Activated CD4-positive, alpha-beta T cell treated with anti-CD3 and anti-CD28 coated beads for 1 hour (primary cell): ENCODE measurements at places on chromosomes 6 and 20.

- no peak for DNase-seq
Observed at GRCh38 chr6:144543006-144543871, 258.1 kb downstream of the UTRN start.

DNA sequence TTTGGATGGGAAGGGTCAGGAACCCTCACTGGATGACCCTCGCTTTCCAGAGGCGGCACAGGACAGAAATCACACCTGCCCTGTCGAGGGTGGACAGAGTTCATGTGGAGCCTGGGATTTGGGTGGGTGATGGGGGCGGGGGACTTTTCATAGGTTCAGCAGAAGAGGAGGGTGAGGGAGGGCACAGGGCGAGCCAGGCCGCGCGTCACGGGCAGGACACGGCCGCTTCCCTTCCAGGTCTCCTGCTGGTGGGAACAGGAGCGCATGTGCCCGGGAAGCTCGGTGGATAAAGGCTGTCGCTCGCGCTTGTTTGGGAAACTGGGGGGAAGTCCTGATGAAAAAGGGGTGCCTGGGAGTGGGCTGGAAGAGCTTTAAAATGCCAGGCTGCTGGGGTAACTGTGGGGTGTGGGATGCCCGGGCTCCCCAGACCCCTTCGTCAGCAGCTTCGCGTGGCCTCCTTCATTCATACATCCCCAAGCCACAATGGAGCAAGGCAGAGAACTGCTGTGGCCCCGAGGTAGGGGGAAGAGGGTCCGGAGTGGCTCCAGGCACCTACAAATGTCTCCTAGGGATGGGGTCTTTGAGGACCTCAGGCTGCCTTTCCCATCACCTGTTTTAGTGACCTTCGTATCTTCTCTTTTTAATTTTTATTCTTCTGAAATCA is 102.2 kb downstream of the DACT2 start:
- DNase-seq, result no peak

- no peak for DNase-seq
Observed at GRCh38 chr6:71294121-71294523, 5.5 kb downstream of the OGFRL1 start.

- no peak for DNase-seq
Observed at GRCh38 chr6:117128052-117128451, 137.3 kb upstream of the VGLL2 start.

DNA sequence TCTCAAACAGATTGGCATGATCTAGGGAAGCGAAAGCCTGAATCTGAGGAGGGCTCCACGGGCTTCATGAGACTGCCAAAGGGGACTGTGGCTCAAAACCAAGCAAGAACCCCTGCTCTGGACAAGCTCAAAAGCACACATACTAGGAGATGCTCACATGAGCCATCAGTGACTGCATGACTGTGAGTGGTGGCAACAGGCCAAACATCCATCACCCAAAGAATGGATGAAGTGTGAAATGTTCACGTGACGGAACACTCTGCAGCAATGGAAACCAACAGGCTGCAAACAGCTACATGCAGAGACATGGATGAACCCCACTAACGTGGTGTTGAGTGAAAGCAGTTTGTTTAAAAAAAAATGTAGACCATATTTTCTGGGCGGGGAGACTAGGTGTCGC is 136.3 kb downstream of the PREX1 start:
- DNase-seq, result no peak

- DNase-seq, result no peak
Observed at GRCh38 chr6:116424001-116424400, 37.2 kb upstream of the CALHM6 start.

DNA sequence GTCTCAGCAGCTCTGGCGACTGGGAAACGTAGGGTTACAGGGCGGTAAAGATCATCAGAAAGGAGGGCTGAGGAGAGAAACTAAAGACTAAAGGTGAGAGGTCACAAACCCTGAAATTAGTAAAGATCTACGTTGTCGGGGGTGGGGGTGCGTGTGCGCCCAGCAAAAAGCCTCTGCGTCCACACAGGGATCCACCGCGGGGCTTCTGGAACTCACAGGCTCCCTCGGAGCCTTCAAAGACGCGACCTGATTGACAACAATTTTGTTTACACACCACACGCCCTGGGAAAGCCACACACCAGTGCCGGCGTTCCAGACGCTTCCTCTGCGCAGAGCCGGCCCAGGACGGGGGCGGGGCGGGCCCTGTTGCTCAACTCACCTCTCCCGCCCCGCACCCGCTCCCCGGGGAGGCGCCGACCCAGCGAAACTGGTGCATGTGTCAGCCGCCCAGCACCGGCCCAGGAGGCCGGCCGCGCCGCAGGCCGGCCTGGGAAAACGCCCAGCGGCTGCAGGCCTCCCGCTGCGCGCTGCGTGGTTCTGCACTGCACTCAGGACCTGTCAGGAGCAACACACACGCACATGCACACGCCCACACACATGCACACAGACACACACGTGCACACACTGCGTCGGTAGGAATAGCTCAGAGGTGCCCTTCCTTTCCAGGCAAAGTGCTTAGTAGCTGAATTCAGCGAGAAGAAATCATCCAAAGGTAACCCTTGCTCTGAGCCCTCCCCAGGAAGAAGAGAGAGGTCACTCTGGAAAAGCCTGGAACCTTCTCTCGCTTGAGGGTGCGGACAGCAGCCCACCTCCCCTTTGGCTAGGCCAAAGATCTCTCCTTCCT is 57.2 kb upstream of the ARID1B start:
- peak; percentile 48 for DNase-seq

DNA sequence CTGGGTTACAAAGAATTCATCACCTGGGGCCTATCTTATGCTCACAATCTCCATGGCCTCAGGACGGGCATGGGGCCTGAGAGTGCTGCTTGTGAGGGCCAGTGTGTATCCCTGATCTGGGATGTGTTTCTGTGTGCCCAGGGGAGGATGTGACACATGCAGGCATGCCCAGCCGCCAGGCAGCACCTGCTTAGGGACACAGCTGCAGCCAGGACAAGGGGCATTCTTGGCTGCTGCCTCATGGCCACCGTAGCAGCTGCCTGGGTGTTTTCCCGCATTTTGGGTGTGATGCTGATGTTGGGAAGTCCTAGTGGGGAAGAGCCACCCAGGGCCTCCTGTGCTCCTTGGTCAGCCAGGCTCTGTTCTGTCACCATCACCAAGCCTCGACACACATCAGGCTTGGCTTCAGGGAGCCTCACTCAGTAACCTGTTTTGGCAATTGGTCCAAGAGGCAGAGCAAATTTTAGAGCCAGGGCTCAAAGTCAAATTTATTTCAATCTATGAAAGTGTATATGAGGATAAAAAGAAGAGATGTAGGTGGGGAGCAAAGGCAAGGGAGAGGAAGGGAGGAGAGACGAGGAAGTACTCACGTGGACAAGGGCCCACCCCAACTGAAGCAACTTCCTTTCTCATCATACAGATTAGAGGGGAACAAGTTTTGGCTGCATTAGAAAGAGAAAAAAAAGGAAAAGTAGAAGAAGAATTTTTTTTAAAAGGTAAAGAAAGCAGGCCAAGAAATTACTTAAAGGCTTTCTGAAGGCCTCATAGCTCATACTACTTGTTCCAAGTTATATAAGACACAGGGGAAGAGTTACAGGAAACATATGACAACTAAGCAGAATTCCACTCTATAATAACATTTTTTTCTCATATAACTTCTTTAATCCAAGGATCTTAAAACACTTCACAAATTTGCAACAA is 269.9 kb upstream of the SUPT3H start:
- no peak for DNase-seq

GRCh38 chr6:150145427-150145826 is 2.6 kb downstream of the PPP1R14C start:
- DNase-seq, result no peak

DNA sequence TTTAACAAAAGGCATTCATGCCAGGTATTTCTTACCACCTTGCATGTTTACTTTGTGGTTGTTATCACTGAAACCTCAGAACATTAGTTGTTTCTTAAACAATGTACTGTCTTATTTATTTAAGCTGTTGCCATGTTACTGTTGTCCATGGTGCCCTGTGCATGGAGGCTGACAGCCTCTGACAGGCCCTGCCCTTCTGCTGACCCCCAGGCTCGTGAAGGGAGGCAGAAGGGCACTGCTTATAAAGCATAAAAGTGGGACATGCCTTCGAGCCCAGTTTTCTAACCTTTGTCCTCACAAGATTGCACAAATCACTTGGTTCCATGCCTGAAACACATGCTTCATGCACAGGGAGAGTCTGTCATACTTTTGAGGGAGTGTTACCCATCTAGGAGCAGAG is 46.7 kb upstream of the CLIC5 start:
- DNase-seq, result no peak

DNA sequence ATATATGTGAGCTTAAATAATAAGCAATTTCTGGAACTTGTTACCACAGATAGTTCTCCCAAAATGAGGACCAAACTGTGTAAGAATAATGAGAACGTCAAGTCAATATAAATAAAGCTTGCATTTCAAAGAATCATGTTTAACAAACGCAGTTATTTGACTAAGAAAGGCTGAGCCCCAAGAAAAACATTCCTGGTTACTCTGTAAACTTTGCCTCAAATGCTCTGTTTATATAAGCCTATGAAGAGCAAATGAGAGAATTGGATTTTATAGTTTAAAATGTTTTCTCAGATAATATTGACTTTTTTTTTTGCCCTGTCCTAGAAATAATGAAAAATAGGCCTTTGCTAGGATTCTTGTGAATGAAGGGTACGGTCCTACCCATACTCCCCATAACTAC is 81.3 kb downstream of the C6orf52 start:
- no peak for DNase-seq

DNA sequence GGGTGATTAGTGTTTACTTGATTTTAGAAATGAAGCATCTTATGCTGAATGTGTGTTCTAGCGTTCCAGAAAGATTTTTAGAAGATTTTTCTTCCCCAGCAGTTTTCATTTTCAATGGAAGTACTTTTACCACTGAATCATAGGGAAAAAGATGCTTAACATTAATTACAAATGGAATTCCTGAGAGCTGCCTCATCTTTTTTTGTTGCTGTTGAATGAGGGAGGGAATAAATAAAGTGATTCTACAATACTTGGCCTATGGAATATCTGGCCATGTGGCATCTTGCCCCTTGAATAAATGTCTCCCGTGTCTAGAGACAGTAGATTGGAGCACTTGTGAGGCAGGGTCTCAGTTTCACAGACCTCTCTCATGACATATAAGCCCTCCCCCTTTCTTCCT is 44.1 kb upstream of the SLC22A1 start:
- DNase-seq, result no peak

DNA sequence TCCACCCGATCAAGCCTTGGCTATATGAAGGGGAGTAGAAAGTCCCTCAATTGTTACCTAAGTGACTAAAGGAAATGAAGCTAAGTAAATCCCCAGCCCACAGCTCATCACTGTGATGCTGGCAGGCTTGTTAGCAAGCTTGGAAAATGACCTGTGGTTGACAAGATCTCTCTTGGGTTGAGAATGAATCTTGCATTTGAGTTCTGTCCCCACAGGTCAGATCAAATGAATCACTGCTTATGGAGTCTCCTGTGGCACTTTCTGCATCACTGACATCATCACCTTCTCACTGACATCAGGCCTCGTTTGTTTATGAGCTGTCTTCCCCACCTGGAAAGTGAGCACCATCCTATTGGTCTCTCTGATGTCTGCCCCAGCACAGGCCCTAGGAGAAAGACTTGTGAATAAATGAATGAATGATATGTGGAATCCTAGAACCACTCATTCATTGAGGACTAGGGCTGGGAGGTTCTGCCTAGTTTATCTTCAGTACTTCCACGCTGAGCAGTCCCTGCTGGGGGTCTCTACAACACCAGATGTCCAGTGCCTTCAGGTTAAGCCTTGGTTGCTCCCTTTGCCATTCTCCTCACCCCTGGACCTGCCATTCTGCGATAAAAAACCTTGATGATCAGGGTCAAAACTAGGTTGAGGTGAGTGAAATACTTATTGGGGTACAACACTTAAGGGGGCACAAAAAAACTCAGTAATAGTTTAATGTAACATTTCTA is 318.4 kb upstream of the MOCS1 start:
- DNase-seq, result no peak
